ENCODE measurements at places on chromosomes 7 and 10.

DNA sequence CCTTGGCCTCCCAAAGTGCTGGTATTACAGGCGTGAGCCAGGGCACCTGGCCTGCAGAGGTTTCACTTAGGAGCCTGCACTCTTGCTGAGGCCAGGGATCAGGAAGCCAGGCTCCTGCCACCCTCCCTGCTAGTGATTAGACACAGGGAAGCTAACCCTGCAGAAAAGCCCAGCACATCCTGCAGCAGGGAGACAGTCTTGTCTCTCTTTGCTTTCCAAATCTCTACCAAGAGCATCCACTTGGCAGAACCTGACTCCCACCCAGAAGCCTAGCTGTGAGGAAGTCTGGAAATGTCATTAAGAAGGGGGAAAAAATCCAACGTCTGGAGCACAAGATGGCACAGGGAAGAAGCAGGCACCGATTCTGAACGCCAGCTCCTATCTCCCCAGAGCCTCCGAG is 8.0 kb upstream of the FAM171A1 start:
- no peak for DNase-seq

DNA sequence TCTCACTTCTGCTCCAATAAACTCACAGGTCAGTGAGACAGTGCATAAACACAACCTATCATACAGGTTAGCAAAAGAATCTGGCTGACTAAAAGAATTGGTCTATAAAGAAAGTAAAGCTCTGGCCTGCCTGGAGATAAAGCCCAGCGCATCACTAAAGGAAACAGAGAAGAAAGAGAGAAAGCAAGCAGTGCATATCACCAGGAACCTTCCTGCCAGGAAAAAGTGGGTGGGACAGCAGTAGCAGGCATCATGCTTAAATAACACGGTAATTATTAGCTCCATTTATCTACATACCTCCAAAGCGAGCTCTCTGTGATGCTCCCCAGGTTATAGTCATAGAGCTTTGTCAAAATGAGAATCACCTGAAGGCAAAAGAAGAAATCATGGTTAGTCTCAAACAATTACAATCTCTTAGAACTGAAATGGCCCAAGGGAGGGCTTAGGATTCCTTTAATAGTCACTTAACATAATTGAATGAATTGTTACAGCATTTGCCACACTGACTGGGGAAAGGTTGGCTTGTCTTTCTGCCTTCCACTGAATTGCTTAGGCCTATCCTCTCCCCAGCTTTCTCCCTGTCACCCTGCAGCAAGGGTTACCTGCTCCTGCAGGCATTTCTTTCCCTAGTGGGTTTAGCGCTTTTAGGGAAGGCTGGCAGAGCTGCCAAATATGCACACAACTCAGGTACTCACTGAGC is 208.1 kb downstream of the SORCS1 start:
- no peak for DNase-seq

DNA sequence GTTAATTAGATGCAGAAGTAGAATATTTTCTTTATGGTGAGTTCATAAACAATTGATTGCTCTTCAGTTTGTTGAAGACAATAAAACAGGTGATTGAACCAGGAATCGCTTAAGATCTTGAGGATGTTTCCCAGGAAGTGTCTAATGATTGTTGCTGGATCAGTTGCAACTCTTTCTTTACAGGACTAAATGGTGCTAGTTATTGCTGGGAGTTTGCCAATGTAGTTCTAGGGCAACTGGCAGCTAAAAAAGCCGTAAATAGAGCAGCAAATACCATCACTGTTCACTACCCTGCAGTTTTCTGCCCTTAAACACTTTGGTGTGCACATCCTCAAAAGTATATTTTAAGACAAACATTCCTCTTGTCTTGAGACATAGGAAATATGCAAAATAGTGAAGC is 119.2 kb upstream of the ANK3 start:
- DNase-seq: no peak

DNA sequence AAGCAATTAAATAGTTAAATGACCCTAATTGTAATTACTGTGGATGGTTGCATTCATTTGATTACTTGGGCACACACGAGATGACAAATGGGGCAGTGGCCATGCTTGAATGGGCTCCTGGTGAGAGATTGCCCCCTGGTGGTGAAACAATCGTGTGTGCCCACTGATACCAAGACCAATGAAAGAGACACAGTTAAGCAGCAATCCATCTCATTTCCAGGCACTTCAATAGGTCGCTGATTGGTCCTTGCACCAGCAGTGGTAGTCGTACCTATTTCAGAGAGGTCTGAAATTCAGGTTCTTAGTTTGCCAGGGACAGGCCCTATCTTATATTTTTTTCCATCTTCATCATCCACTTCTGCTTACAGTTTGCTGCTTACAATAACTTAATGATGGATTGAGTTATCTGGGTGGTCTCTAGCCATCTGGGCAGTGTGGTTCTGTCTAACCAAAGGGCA is 8.3 kb downstream of the PCBD1 start:
- peak; percentile 54 for DNase-seq

- no peak for DNase-seq
These were observed 13.9 kb upstream of the ABCC2 start for GRCh38 chr10:99768556-99768955.

DNA sequence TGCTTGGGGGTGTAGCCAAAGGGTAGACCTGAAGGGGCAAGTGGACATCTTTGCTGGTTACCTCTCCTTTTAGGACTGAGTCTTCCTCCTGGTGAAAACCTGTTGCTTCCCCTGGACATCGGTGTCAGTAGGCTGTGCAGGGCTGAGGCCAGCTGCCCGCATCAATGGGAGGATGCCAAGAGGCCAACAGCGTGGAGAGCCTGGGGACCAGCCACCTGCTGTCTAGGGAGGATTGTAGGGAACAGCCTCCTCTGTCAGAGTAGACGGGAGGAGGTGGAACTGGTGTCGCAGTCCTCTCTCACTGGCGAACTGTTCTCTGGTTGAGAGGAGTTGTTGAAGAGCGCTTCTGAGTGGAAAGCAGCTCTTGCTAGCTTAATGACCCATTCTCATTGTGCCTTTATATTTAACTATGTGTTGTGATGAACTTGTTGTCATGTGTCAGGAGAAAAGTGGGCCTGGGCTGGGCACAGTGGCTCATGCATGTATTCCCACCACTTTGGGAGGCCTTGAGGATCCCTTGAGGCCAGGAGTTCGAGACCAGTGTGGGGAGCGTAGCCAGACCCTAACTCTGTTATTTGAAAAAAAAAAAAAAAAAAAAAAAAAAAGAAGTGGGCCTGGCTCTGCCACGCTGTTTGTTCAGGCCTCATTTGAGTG is 1.8 kb downstream of the SUFU start:
- no peak for DNase-seq
